GM12865 (cell line): ENCODE measurements at places on chromosomes 1 and 21.

- DNase-seq: peak; percentile 52
These were observed 160.2 kb downstream of the DENND1B start for GRCh38 chr1:197614916-197615692.

DNA sequence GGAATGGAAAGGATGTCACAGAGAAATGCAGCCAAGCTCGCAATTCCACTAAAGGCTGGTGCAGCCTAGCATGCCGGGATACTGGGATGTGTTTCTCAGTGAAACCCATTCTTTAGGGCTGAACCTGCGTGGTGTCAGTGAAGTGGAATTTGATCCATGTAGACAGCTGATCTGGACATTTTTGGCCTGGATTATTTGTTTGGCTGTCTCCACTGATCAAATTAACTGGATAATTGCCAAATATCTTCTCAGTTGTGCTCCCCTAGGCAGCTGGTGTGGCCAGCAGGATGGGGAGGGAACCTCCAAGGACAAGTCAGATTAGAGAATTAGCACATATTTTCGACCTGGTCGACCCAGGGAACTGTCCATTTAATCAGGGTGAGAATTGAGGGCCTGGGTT lies 318.4 kb downstream of the RPS6KC1 start:
- DNase-seq: no peak

GRCh38 chr1:118688891-118689290 lies 299.3 kb downstream of the TBX15 start:
- no peak for DNase-seq

DNA sequence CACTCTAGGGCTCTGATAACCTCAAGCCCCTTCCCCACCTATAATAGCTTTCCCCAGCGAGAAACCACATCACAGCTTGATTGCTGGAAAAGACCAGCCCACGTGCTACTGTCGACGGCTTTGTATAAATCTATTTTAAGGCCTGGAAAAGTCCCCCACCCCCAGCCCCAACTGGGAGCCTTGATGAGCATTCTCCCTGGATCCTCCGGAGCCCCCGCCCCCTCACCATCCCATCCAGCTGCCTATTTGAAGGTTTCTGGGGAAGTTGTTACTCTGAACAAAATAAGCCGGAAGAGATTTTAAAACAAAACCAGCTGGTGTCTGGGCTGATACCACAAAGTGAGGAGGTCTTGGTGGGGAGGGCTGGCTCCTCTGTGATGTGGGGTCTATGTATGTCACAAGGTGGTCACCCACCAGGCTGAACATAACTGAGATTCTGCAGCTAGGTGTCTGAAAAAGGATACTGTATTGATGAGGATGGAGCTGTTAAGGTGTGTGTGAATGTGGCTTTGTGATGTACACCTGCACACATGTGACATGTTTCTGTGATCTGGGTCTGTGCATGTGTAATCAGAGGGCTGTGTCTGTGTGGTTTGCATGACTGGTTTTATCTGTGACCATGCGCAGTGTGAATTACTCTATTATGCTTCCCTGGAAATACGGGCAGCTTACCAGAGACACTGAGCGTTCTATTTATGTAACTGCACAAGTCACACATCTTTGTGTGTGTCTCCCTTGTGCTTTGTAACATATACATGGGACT lies 25.0 kb downstream of the RIMS3 start:
- no peak for DNase-seq

DNA sequence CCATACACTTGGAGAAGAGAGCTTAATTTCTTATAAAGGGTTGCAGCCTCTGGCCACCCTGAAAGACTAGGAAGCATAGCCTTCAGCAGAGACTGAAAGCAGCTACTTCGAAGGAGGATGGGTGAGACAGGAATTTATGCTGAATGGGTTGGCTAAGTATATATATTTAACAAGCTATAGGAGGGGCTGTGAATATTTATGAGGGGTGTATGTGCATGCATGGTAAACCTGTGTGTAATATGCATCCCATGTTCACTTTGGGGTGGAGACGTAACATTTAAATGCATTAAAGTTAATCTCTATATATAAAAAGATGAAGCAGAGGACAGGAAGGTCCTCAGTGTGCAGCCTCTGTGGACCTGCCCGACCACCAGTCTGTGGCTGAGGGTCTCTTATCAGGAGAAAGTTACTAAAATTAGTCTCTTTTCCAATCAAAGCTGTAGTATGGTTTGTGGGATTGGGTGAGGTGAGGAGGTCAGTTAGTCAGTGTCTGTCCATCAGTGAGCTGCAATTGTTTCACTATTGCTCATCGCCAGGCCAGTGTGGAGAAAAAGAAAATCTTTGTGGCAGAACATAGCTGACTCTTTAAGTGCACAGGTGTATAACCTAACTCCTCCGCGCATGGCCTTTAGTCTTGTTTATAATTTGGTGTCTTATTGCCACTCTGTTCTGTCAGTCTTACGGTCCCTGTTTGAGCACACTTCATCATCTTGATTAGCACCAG lies 35.4 kb upstream of the DSCAM start:
- no peak for DNase-seq

DNA sequence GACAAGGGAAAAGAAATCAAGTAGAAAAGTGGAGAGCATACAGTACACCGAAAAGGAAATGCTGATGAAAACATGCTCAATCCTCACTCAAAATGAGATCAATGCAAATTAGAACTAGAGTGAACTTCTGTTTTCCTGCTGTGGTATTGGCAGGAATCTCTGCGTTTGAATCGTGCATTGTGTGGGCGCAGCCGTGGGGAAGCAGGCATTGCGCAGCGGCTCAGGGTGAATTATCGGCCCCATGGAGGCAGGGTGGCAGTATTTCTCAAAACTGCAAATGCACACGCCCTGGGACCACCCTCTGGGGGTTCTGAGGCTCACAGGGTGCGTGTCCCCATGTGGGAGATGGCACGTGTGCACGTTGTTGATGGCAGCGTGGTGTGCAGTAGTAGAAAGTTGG lies 140.6 kb downstream of the PEX14 start:
- DNase-seq: no peak

GRCh38 chr1:75640137-75640536 lies 29.2 kb upstream of the SLC44A5 start:
- no peak for DNase-seq

GRCh38 chr1:11308699-11309224 lies 35.8 kb downstream of the UBIAD1 start:
- DNase-seq: no peak

- no peak for DNase-seq
These were observed 47.9 kb downstream of the RALGPS2 start for GRCh38 chr1:178772952-178773351.

DNA sequence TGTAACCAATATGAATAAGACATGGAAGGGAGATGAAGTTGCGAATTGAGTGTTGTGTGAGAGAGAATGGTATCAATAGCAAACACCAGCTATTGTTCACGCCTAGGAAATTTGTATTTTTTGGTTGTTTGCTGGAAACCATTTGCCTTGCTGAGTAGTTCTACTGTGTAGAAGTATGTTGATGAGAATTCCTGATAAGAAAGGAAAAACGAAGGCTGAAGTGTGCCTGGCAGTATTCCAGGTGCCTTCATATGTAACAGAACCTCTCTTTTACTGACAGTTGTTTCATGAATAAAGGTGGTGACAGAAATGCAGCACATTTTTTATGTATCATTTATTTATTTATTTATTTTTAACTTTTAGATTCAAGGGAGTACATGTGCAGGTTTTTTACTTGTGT lies 79.5 kb downstream of the SDCCAG8 start:
- DNase-seq: no peak

DNA sequence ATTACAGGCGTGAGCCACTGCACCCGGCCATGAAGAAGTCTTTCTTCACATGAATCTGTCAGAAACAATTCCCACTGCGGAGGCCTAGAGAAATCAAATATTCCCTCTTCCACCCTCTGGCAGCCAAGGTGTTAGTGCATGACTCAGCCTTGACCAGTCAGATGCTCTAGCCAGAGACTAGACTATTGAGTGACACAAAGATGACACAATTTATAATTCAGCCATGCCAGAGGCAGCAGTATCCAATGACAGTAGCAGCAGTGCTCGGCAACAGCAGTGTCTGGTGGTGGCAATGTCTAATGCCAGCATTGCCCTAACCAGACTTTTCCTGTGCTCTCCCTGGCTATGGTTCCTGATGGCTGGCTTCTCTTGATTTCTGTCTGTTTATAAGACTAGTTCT lies 8.7 kb downstream of the CTXND2 start:
- no peak for DNase-seq

DNA sequence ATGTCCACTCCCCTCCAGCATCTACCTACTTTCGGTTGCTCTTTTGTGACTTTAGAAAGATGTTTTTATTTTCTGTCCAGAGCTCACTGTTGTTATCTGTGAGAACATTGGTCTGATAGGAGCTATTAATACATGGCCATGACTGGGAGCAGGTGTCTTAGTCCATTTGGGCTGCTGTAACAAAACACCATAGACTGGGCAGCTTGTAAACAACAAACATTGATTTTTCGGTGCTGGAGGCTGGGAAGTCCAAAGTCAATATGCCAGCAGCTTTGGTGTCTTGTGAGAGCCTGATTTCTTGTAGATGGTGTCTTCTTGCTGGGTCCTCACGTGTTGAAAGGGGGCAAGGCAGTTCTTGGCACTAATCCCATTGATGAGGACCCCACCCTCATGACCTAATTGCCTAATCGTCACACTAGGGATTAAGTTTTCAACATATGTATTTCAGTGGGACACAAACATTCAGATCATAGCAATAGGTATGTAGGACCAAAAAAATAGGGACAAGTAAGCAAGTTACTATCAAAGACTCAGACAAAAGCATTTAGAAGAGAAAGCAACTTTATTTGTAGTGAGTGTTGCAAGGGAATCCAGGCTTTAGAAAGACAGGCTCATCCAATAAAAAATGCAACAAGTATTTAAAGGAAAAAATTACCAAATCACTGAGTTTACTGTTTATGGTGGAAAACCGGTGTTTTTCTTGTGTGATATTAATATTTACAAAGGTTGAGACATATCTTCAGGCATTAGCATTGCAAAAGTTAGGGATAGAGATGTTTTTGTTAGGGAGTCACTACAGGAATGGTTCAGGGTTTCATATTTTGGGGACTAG lies 55.2 kb upstream of the WDR26 start:
- no peak for DNase-seq

DNA sequence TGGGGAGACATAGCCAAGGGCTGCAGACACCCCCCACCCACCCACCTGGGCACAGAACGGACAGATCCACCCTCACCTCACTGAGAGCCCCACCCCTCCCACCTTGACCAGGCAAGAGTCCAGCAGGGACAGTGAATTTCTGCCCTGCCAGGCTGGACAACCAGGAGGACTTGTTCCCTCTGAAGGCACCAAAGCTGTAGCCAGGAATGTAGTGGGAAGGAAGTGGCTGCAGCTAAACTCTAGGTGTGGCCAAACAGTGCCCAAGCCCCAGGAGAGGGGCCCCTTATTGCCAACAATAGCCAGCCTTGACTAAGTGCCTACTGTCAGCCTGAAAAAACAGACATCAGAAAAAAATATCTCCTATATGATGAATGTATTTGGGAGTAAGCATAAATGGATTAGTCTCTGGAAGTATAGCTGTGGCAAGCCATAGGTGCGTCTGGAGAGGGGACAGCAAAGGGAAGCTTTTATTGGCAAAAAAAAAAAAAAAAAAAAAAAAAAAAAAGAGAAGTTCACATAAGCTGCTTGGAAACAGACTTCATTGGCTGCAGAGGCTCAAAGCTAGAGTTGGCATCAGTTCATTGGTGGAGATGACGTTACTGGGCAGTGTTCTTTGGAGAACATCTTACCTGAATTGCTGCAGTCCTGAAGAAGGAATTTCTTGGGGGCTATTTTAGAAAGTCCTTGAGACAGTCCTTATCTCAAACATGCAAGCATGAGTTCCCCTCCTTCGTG lies 64.1 kb upstream of the TMEM51 start:
- DNase-seq: no peak

GRCh38 chr1:168627370-168627769 lies 51.0 kb downstream of the XCL1 start:
- DNase-seq: no peak

DNA sequence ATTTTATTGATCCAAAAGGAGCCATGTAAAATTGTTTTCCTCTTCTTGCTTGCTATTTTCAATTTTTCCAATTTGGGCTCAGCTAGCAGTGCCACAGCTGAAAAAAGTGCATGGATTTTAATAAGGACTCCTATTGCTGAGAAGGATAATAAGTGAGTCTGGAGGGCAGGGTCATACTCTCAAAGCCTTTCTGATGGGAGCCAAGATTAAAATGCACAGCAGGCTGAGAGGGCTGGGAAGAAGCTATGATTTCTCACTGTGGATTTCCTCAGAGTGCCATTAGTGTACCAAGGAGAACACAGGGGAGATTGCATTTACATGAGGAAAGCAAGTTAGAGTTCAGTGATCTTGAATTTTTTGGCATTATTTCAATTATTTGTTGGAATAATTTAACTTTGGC lies 261.3 kb downstream of the ST6GALNAC3 start:
- DNase-seq: no peak

DNA sequence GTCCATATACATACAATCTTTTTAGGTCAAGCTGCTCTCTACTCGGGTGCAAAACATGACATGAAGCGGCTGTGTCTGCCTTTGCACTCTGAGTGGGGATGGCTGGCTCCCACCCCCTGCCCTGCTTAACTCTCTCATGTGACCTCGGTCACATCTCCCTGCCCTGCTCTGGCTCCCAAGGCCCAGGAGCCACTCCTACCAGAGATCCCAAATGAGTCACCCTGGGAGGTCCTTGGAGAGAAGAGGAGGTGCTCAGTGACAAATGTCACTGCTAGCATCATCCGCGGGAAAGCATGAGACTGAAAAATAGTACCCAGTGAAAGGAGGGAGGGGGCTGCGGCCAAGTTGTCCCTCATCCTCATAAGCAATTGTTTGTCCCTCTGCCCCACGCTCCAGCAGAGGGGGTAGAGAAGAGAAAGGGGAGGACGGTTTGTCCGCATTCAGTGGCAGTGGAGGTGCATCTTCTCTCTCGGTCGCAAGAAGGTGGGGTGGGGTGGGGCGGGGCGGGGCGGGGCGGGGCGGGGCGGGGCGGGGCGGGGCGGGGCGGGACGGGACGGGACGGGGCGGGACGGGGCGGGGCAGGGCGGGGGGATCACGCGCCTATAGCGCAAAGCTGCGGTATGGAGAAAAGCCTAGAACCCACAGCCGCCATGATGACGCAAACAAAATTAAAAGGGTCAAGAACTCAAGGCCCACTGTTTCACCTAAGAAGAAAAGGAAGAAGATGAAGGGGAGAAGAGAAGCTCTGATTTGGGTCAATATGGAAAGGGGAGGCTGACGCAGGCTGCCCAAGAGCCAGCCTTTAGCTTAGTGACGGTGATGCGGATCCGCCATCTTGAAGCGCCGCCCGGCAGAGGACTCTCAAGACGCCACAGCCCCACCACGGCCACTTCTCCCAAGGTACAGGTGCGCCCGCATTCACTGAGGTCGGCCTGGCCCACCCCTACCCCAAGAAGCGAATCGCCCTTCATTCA lies 66.2 kb downstream of the CD46 start:
- no peak for DNase-seq
